ENCODE measurements at places on chromosomes 1 and 21.

- DNase-seq = no peak
These were observed 39.7 kb downstream of the NKAIN1 start for GRCh38 chr1:31199949-31200348.

- DNase-seq = no peak
These were observed 27.1 kb upstream of the DISP1 start for GRCh38 chr1:222787729-222788128.

DNA sequence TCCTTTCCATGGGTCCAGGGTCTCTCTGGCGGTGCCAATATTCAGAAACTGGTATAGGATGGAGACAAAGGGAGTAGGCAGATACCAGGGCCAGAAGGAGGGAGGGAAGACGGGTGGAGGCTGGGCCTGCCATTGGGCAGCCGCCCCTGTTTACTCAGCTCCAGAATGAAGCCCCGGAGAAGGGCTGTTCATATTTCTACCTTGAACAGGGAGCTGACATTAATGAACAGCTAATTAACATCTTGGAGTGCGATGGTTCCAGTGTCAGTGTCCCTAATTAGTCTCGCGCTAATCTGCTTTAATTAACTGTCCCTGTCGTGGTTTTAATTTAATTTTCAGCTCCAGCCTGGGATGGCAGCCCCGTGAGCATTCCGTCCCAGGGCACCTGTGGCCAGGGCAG lies 113.8 kb downstream of the EPHB2 start:
- no peak for DNase-seq

DNA sequence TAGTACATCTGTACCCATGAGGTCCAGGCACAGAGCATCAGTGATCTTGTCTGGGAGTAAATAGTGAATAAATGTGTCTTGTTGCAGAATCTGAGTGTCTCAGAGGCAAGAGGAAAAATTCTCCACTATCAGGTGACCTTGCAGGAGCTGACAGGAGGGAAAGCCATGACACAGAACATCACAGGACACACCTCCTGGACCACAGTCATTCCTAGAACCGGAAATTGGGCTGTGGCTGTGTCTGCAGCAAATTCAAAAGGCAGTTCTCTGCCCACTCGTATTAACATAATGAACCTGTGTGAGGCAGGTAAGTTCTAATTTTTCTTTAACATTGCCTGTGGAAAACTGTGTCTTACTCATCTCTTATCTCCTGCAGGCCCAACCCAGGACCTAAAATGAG lies 43.1 kb downstream of the IL12RB2 start:
- no peak for DNase-seq

GRCh38 chr1:50405814-50406213 lies 17.4 kb downstream of the DMRTA2 start:
- DNase-seq = no peak

GRCh38 chr1:12157366-12158231 lies 9.2 kb upstream of the TNFRSF1B start:
- no peak for DNase-seq

GRCh38 chr1:207971331-207972219 lies 60.6 kb upstream of the CD34 start:
- no peak for DNase-seq

DNA sequence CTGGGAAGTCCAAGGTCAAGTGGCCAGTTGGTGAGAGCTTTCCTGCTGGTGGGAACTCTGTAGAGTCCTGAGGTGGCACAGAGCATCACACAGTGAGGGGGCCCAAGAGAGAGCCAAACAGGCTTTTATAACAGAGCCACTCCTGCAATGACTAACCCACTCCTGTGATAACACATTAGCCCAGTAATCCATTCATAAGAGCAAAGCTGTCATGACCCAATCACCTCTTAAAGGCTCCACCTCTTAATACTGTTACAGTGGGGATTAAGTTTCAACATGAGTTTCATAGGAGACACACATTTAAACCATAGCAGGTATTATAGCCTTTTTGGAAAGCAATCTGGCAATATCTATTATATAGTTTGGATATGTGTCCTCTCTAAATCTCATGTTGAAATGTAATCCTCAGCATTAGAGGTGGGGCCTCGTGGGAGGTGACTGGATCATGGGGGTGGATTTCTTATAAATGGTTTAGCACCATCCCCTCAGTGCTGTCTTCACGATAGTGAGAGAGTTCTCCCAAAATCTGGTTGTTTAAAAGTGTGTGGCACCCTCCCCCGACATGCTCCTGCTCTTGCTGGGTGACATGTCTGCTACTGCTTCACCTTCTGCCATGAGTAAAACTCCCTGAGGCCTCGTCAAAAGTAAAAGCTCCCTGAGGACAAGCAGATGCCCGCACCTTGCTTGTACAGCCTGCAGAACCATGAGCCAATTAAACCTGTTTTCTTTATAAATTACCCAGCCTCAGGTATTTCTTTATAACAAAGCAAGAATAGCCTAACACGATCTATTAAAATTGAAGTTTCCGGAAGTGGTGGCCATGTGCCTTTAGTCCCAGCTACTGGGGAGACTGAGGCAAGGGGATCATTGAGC lies 64.5 kb downstream of the CD58 start:
- no peak for DNase-seq

DNA sequence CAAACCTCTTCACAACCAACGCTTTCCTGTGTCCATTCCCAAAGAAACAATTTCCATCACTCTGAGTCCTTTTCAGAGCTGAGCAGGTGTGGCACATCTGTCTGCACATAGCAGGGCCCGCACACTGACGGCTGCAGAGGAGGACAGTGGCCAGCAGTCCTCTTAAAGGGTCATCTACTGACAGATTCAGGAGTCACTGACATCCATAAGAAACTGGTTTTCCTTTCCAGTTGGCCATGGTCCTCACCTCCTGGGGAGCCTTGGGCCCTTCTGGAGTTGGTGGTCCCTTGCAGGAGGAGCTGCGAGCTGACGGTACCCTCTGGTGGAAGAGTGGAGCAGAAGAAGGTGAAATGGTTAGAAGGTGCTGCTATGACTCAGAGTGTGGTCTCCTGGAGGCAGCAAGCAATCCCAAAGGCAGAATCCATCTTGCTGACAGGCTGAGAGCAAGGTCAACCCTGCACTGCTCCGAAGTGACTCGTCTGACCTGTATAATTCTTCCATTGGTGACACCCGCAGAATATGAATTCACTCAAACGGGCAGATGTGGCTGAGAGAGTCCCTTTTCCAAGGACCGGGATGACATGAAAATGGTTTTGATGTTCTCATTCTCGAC lies 278.5 kb upstream of the C1orf174 start:
- DNase-seq = no peak

DNA sequence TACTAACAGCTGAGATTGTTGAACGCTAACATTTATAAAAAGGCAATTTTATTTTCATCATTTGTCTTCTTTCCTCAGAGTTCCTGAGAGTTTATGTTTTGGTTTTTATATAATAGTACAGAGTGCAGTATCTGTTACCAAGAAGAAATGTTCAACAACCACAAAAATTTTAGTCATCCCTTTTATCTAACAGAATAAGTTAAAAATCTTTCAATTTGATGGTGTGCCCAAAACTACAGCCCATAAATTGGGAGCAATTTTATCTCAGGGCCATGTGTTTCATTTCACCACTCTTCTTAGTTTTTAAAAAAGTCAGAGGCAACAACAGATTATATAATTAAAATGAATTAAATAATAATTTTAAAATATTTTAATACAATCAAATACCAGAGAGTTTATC lies 37.1 kb downstream of the NEXN start:
- DNase-seq = no peak

GRCh38 chr1:231643071-231643934 lies 16.7 kb downstream of the DISC1 start:
- DNase-seq = no peak

DNA sequence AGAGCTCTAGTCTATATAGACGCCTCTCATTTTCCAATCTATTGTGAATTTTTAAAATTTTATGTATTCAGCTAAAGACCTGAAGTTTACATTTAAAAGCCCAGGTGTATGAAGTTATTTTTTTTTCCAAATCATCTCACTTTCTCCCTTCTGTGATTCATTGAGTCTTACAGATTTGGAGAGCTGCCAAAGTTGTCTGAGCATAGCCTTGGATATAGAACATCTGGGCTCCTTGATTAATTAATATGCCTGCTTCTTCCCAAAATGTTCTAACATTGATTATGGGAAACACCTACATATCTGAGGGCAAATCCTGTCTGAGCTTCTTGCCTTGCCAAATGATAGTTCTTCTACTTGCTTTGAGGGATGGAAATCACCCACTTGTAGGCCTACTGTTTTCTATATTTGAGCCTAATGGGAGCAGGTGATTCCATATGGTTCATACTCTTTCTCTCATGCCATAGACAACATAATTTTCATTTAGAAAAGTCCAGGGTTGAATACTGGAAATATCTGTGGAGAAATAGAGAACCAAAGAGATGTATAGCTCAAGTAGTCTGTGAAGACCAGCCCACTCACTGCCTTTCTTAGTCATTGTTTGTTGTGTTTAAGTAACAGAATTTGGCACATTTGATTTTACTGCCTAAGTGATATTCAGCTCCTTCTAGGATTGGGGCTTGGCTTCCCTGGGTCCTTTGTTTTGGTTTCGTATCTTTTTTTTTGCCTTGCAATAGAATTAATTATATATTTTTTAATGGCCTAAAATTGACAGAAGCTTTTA lies 46.2 kb downstream of the MACF1 start:
- no peak for DNase-seq

- no peak for DNase-seq
These were observed 168.6 kb downstream of the VPS13D start for GRCh38 chr1:12398479-12398878.

GRCh38 chr1:210445485-210445884 lies 116.8 kb downstream of the HHAT start:
- no peak for DNase-seq

- no peak for DNase-seq
These were observed 85.1 kb downstream of the BCAR3 start for GRCh38 chr1:93596329-93597089.

DNA sequence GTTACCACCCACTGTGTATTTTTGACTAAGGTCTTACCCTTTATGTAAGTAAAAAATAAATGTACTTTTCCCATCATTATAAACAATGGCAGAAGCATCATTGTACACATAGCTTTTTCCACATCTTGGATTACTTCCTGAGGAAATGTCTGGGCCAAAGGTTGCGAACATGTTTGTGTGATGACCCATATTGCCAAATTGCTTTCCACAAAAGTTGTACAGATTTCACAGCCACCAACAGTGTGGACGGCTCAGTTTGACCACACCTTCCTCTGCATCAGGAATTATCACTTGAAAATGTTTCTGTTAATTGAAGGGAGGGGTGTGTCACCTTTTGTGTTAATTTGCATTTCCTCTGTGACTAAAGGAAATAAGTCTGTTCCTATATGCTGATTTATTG lies 25.7 kb downstream of the AKNAD1 start:
- DNase-seq = no peak

DNA sequence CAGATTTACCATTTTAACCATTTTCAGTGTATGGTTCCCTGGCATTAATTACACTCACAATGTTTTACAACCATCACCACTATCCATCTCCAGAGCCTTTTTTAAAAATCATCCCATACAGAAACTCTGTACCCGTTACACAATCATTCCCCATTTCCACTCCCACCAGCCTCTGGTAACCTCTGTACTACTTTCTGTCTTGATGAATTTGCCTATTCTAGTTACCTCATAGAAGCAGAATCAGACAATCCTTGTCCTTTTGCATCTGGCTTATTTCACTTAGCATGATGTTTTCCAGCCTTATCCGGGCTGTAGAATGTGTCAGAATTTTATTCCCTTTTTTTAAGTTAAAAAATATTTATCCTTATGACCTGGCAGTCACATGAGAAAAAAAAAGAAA lies 33.0 kb downstream of the PGM1 start:
- no peak for DNase-seq

DNA sequence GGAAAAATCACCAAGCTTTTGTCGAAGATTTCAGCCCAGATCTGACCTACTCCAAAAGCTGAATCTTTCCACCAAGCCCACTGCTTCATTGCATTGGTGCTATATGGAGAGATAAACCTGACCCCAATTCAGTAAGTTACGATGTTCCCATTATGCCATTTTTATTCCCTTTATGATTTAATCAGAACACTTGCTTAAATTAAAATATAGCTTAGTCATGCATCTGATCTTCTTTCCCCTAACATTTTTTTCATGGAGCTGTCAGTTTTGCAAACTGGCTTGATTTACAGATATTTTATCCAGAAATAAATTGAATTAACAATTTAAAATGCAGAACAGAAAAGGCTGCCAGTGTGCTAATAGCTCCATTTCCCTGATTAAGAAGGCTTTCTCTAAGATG lies 503.5 kb upstream of the C1orf87 start:
- no peak for DNase-seq

GRCh38 chr1:187665483-187665882 lies 836.7 kb downstream of the PLA2G4A start:
- DNase-seq = no peak

DNA sequence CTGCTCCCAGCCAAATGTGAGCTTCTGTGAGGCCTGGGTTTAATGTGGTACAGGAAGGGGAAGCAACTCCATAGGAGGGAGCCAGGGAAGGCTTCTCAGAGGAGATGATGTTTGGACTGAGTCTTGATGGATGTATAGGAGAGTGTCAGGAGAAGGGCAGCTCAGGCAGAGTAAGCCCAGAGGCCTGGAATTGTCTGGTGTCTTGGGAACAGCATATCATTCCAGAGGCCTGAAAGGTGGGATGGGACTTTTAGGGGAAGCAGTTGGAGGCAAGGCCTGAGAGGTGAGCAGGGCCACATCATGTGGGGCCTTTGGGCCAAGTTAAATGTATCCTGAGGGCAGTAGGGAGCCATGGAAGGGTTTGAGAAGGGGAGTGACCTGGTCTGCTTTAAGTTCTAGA lies 148.6 kb upstream of the WNT4 start:
- DNase-seq = no peak

DNA sequence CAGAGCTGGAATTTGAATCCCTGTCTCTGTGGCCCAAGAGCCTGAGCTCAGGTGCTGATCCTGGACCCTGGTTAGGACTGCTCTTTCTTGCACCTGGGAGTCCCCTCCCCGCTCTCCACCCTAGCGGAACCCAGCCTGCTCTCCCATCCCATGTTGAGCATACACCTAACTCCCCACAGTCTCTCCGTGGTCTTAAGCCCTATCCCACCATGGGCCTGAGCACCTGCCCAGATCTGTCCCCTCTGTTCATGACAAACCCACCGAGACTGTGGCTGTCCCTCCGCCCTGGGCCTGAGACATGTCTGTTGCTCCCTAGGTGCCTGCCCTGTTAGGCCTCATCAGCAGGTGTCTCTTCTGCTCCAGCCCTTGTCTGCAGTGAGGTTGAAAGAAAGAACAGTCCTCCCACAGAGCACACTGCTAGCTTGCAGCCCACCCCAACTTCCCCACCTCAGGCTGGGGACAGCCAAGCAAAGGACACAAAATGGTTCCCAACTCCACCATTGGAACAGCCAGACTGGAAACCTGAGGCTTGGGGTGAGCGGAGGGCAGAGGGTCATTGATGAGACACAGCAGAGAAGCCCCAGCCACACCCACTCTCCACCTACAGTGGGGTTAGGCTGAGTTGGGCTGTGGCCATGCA lies 118.5 kb downstream of the MATN1 start:
- no peak for DNase-seq

- DNase-seq = no peak
These were observed 73.7 kb upstream of the EDEM3 start for GRCh38 chr1:184828369-184828717.

- DNase-seq = no peak
These were observed 108.8 kb downstream of the NRIP1 start for GRCh38 chr21:14955936-14956520.

- no peak for DNase-seq
These were observed 7.5 kb upstream of the CDC14A start for GRCh38 chr1:100344774-100345173.
